ENCODE measurements at places on chromosomes 7 and 10.

DNA sequence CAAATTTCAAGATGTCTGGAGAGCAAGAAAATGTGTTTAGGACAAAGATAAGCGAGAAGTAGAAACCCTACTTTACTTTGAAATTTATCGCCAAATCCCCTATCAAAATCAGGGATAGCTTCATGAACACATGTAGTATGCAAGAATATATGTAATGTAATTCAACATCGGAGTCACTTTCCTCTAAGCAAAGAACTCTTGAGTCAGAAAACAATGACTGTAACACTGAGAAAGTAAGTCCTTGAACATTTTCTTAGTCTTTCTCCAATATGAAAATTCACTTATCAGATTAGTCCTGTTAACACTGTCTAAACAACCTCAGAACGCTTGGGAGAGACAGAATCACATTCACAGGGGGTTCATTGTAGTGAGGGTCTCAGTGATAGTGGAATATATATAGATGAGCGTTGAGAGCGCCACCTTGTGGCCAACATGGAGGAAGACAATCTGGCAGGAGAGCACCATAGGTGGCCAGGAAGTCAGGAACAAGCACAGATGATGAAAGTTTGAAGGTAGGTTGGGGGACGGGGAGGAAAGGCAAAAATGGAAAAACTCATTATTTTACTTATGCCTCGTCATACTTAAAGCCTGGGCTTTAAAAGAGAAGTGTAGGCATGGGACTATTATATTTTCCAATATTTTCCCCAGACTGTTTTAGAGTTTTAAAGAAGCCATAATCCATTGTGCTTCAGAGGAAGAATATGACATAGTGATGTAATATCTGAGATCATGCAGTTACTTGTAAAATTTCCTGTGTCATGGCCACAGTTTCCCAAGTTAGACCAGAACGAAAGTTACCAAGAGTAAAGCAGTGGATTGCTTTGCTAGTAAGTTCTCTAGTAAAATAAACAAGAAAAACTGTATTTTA is 115.5 kb upstream of the GNAI1 start:
- peak; percentile 49 for DNase-seq

GRCh38 chr7:142345811-142346210 is 88.0 kb upstream of the PRSS58 start:
- DNase-seq = no peak

- DNase-seq = no peak
Observed at GRCh38 chr7:111900283-111900682, 305.9 kb downstream of the DOCK4 start.

DNA sequence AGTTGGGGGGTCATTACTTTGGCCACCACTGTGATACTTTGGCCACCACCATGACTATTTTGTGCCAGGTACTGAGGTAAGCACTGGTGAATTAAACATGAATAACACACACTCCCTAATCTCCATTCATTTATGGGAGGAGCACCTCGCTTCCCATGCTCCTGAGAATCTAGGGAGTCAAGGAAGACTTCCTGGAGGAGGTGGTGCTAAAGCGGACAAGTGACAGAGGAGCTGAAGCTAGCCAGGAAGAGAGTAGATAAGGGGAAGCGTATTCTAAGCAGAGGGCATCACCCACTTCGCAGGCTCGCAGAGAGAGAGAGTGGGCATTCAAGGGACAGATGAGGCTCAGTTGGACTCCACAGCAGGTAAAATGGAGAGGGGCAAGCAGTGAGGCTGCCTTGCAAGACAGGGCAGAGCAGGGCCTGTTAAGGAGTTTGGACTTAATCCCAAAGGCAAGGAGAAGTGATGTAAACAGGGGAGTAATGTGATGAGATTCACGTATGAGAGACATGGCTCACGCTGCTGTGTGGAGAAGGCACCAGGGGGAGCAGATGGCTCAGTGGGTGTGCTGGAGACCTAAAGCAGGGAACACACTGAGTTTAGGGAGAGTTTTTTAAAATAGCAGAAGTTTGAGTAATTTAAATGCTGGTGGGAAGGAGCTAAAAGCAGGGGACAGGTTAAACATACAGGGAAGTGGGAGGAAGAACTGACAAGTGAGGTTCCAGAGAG is 21.3 kb upstream of the TMEM248 start:
- DNase-seq = no peak

GRCh38 chr10:85124603-85125051 is 796.2 kb downstream of the CCSER2 start:
- no peak for DNase-seq

DNA sequence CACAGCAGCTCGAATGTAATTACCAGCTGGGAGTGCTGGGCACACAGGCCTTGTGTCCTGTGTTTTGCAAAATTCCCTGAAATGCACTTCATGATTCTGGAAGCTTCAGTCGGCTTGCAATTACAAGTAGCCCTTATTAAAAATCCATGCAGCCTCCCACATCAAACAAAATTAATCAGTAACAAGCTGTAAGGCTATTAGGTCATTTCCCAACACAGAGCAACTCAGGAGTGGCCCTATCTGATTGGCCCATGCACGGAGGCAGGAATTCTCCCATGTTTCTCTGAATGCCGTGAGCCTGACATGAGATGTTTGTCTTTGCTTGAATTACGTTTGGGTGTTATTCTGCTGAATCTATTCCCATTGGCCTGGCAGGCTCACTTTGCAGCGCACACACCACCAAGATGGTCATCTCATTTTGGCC is 36.9 kb downstream of the FOXL3 start:
- DNase-seq = no peak

- DNase-seq = no peak
Observed at GRCh38 chr10:5932345-5932744, 42.3 kb downstream of the FBH1 start.

DNA sequence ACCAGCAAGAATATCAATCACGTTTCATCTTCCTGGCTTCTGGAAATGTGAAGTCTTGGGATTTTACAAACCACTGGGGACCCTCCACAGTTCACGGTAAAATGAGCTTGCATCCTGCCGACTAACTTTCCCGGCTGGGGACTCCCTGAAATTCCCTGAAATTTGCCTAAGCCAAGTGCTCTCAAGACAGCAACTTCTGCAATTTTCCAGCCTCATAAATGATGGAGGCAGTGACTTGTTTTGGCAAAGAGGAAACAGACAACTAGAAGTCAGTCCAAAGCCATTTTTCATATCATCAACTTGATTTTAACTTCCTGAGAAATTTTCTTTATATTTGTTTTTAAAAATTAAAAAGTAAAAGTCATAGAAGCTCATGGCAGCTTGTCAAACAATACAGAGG is 212.3 kb downstream of the FANK1 start:
- DNase-seq = no peak

DNA sequence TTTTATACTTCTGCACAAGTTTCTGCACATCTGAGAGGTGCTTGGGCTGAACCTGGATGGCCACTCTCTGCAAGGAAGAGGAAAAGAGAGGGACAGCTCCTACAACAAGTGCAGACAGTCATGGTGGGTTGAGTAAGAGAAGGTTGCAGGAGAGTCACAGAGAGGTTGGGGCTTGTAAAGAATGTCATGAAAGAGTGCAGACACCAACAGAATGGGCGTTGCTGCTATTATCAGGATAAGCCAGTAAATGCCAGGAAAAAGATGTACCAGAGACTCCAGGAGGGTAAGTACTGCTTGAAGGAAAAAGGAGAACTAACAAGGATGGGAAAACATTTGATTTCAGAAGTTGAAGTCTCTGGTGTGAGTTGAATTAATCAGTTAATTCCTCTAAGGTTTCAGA is 77.8 kb upstream of the NRP1 start:
- DNase-seq = no peak

DNA sequence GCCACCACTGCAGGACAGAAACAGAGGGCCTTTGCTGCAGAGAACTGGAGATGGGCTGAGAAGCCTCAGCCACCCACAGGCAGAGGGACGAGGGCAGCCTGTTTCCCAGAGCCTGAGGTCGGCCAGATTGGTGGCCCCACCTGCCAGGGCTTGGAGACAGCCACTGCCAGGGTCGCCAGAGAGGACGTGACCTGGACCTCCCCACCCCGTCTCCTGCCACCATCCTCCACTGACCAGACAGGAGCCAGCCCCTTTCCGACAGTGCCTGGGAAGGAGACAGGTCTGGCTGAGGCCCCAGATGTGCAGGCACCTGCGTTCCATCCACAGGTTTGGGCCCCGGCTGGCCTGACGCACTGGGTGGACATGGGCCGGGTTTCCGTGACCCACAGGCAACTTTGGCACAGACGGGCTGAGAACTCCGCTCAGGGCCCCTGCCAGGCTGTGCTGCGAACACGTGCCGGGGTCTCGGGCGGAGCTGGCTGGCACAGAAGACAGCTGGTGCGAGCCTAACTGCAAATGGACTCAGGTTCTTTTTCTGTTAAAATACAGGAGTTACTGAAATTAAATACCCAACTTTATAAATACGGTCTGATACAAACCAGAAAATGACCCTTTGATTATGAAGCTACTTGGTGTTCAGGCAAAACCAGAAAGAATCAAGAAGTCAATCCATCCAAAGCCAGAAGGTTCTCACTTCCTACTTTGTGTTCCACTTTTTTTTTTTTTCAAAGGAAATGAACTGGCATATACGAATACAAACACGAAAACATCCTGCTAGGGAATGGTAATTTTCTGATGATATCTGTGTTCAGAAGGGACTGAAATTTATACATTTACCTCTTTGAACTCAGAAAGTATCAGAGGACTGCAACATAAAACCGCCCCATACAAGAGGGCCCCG is 6.9 kb downstream of the COX19 start:
- DNase-seq = no peak

- DNase-seq = peak; percentile 33
Observed at GRCh38 chr10:6574664-6575176, 5.4 kb downstream of the PRKCQ start.

GRCh38 chr10:96831867-96832720 is at the start of gene LCOR:
Gene LCOR (plus strand): TSS chr10:96832298. CDS start chr10:96949058, 116,760 bp downstream.
- peak; percentile 96 for DNase-seq

DNA sequence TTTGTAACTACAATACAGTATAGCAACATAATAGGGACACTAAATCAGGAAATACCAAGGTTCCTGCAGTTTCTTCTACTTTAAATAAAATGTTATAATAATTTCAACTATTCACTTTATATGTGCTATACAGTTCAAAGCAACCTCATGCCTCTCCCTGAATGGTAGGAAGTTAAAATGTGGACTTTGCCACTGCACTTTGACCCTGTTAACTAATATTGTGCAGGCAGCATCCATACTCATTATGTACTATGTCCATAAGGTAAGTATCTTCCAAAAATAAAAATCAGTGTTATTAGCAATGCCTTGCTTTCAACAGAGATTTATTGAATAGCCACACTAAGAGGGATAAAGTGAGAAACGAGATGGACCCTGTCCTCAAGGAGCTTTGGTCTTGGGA is 4.8 kb downstream of the STEAP4 start:
- no peak for DNase-seq

DNA sequence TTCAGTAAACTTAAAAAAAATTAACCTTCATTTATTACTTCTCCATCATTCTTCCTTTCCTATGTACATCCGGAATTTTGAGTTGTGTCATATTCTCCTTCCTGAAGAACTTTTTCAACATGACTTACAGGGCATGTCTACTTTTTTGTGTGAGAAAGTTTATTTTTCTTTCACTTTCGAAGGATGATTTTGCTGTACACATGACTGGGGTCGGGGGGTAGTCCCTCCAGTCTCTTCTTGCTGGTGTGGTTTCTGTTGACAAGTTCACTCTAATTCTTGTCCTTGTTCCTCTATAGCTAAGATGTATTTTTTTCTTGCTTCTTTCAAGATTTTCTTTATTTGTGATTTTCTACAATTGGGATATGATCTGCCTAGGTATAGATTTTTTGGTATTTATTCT is 55.8 kb downstream of the INPP5A start:
- DNase-seq = no peak

- DNase-seq = no peak
Observed at GRCh38 chr7:7051206-7051877, 131.0 kb upstream of the C1GALT1 start.

DNA sequence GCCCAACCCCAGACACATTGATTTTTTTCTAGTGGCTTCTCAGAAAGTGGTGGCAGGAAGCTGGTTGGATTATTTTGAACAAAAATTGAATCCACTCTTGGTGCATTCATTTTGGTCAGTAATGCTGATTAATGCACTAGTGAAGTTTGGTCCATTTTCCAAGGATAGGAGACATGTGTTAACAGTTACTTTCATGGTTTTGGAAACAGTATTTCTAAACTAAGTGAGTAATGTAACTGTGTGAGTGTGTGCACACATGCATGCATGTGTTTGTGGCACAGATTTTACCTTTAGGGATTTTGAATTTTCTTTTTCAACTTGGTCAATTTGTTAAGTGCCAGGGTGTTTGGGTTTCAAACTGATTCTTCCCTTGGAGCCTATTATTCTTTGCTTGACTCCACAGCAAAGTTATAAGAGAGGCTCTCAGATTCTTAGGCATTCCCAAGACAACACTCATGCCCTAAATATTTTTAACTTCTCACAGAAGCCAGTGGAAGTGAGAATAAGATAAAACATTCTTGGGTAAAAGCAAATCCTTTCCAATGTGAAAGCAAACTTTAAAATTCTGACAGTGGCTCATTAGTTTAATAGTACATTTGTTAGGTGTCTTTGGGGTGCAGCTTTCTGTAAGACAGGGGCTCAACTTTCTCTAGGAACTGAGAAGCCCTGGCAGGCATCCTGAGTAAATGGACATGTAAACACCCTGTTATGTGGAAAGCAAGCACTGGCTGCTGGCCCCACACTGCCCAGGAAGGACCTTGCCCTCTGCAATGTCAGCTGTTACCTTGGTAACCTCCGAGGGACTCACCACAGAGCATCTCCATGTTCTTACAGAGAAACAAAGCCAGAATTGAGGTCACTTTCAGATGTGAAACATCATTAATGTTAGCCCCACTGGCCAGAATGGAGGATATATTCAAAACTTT is 68.4 kb downstream of the ASAH2B start:
- DNase-seq = no peak

DNA sequence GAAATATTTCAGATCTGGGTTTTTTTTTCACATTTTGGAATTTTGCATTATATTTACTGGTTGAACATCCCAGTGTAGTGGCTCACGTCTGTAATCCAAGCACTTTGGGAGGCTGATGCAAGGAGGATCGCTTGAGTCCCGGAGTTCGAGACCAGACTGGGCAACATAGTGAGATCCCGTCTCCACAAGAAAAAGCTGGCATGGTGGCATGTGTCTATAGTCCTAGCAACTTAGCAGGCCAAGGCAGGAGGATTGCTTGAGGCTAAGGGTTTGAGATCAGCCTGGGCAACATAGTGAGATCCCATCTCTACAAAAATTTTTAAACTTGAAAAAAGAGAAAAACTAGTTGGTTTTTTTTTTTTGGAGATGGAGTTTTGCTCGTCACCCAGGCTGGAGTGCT is 6.0 kb downstream of the RFC2 start:
- no peak for DNase-seq

- peak; percentile 58 for DNase-seq
Observed at GRCh38 chr10:103584216-103585010, 90.9 kb downstream of the NEURL1 start.

GRCh38 chr7:133484086-133484485 is 231.2 kb downstream of the EXOC4 start:
- DNase-seq = peak; percentile 64

GRCh38 chr10:73827346-73828089 is 16.1 kb upstream of the NDST2 start:
- DNase-seq = no peak

GRCh38 chr10:130135676-130136225 is 440 bp upstream of the GLRX3 start:
- DNase-seq = no peak

GRCh38 chr7:36986948-36987724 is 262.8 kb upstream of the AOAH start:
- DNase-seq = peak; percentile 60
